ENCODE measurements at places on chromosomes 1 and 21.

DNA sequence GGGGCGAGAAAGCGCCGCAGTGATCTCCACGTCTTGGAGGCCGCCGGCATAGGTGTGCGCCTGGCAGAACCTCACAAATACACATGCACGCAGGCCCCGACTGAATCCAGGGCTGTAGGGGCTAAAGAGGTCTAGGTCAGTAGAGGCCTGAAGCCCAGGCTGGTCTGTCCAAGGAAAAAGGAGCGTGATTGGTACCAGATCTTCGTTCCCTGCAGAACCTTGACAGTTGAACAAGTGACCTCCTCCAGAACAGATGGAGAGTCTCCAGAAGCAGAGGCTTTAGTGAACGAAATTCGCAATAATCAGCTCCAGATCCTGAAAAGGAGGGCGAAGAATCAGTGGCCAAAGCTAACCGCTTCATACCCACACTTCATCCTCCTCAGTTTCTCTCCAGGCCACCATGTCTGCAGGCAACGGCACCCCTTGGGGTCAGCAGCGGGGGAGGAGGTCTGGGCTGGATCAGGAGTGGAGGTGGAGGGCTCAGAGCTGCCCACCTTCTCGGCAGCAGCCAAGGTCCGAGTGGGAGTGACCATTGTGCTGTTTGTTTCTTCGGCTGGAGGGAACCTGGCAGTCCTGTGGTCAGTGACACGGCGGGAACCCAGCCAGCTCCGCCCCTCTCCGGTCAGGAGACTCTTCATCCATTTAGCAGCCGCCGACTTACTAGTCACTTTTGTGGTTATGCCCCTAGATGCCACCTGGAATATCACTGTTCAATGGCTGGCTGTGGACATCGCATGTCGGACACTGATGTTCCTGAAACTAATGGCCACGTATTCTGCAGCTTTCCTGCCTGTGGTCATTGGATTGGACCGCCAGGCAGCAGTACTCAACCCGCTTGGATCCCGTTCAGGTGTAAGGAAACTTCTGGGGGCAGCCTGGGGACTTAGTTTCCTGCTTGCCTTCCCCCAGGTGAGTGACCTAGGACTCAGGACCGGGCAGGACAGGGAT lies 749 bp upstream of the PEX11B start:
- no peak for DNase-seq

DNA sequence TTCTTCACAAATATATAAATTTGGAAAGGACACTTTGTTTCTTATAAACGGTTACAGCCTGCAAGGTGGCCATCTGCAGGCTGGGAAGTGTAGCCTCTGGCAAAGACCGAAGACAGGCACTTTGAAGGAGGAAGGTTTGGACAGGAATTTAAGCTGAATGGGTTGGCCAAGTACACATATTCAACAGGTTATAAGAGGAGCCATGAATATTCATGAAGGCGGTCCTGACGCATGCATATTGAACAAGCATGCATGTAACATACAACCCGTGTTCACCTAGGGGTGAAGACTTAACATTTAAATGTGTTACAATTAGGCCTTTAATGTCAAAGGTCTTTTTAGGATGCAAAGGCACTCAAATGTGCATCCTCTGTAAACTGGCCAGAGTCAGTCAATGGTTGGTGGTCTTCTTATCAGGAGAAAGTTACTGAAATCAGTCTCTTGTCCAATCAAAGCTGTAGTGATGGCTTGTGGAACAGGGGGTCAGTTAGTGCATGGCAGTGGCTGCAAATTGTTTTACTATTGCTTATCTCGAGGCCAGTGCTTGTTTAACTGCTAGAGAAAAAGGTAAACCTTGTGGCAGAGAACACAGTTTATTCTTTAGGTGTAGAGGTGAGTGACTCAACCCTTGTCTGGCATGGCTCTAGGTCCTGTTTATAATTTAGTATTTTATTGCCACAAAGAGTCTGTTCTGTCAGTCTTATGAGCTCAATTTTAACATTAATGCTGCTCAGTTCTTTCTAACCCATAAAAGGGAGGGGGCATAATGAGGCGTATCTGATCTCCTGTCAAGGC lies 70.3 kb upstream of the F3 start:
- no peak for DNase-seq

DNA sequence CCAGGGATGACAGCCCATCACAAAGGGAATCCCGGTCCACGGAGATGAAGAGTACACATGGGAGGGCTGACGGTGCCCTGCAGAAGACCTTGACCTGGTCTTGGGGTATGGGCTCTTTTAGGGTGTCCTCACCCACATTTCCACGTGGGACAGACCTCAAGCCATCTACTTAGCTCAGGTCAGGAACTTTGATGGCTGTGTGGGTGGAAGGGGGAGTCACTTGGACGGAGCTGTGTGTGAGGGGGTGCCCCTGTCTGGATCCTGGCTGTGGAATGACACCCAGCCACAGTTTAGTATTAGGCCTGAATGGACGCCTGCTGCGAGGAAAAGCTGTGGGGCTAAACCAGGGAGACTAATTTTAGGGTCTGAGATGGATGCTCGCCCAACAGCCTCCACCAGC lies 10.9 kb upstream of the MIXL1 start:
- no peak for DNase-seq

DNA sequence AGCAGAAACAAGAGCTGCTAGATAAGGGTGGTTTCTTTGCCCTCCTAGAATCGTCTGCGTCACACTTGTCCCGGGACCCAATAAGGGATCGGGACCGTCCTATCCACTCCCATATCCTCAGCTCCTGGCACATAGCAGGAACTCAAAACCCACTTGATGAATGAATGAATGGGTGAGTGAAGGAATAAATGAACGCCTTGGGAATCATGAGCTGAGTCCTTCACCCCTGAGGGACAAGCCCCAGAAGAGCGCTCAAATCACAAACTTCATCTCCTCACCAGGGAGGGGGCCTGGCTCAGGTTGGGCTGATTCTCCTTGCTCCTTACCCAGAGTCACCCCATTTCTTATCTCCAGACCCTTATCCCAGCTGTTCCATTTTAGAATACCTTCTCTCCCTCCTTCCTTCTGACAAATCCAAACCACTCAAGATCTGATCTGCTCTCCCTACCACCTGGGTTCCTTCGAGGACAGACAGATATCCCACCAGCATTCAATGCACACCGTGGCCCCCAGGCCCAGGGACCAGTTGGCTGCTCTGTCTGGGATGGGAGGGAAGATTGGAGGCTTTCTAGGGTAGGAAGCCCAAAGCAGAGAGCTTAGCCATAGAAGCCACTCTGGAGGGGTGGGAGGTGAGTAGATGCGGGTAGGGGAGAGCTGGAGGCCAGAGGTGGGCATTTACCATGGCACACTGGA lies 643 bp upstream of the MOB3C start:
- DNase-seq, result no peak

DNA sequence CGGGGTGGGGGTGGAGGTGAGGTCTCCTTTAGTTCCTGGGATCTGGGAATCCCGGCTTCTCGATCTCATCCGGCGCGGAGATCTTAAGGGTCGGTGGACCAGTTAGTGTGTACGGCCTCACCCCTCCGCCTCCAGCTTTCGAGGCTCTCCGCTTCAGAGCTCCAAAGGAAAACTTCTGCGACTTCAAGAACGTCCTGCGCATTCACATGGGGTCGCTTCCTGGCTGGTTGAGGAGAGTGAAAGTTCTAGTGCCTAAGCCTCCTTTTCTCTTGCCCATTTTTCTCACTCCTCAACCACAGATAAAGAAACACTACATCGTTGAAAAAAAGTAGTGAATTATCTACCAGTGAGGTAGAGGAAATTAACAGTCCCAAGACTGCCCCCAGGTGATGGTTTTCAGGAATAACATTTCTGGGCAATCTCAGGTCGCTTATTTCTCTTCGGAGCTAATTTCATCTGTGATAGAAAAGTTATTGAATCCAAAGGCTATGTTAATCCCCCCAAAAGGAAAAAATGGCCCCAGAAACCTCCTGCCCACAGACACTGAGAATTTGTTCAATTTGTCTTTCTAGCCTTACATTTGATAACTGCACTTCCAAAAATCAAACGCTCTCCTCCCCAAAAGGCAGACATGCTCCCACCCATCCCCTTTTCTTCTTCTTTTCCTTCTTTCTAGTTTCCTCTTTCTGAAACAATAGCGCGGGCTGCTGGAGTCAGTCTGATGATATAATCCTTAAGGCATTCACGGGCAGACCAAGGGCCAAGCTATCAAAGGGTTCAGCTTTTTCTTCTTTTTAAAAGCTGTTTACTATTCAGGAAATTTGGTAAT lies 20.6 kb upstream of the TBX15 start:
- peak; percentile 82 for DNase-seq

DNA sequence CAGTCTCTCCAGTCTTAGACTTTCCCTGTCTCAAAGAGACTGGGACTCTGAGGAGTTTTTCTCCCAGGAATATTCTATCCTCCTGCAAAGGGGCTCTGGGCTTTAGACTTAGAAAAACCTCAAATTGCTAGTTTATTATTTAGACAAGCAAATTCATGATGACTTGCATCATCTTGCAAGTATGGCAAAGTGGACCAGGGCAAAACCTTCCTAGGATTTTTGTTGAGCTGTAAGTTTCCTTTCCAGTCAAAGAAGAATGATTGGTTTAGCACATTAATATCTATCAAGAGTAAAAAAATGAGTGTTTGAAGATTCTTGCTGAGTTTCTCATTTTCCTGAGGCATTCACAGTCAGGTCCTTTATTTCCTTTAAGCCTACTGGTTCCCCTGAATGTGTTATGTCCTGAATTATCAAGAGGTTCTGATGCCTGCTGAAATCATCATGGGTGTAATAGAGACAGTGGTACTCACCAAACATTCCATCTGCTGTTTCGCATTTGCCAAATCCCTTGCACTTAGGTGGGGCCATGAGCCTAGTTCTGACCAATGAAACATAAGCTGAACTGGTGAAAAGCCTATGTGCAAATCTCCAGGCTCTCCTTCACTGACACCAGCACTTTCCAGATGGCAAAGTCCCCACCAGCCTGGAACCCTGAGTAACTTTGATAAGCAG lies 25.2 kb upstream of the SPAG17 start:
- DNase-seq, result no peak

DNA sequence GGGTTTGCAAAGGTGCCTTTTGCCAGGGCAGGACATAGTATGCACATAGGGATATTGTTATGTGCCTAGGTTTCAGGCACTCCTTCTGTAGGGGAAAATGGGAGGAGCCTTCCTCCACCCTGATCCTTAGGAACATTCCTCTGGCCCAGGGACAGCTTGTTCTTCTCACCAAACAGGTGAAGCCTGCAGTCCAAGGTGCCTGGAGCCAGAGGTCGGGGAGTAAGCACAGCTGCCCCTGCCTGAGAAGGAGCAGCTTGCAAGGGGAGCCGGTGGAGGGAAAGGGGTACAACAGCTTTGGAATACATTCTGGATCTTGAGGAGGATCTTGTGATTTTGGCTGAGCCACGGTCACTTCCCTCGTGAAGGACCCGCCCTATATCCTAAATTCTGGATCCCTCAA lies 82.4 kb upstream of the CD1D start:
- no peak for DNase-seq

GRCh38 chr1:239635276-239635675 lies 248.9 kb downstream of the CHRM3 start:
- DNase-seq, result no peak

GRCh38 chr1:227937031-227937837 lies 10.5 kb downstream of the WNT9A start:
- no peak for DNase-seq

GRCh38 chr21:37450445-37450941 lies 83.9 kb downstream of the DYRK1A start:
- DNase-seq, result no peak

GRCh38 chr1:18001725-18002124 lies 105.9 kb upstream of the IGSF21 start:
- DNase-seq, result no peak

DNA sequence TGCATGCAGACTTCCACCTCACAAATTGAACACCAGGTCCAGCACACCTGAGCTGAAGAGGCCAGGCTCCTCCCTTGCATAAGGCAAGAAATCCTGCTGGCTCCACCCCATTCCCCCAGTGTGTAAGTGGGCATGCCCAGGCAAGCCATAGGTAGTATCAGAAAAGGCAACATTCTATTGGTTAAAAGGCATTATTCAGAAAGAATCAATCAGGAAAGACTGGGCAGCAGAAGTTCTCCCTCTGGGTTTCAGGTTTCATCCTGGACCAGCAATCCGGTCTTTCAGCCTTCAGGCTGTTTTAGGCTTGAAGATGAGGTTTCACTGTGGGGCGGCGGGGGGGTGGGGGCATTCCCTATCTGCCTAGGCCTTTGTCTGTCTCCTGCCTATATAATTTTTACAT lies 42.0 kb upstream of the LHX8 start:
- DNase-seq, result no peak

- no peak for DNase-seq
Observed at GRCh38 chr1:194369060-194369459, 1182.6 kb upstream of the B3GALT2 start.

DNA sequence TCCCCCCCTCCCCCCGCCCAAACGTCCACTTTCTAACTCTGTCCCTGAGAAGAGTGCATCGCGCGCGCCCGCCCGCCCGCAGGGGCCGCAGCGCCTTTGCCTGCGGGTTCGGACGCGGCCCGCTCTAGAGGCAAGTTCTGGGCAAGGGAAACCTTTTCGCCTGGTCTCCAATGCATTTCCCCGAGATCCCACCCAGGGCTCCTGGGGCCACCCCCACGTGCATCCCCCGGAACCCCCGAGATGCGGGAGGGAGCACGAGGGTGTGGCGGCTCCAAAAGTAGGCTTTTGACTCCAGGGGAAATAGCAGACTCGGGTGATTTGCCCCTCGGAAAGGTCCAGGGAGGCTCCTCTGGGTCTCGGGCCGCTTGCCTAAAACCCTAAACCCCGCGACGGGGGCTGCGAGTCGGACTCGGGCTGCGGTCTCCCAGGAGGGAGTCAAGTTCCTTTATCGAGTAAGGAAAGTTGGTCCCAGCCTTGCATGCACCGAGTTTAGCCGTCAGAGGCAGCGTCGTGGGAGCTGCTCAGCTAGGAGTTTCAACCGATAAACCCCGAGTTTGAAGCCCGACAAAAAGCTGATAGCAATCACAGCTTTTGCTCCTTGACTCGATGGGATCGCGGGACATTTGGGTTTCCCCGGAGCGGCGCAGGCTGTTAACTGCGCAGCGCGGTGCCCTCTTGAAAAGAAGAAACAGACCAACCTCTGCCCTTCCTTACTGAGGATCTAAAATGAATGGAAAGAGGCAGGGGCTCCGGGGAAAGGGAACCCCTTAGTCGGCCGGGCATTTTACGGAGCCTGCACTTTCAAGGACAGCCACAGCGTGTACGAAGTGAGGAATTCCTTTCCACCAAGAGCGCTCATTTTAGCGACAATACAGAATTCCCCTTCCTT lies 158.1 kb downstream of the RUNX1 start:
- DNase-seq, result peak; percentile 81

- DNase-seq, result no peak
Observed at GRCh38 chr1:206136241-206136640, 19.1 kb upstream of the AVPR1B start.

- DNase-seq, result no peak
Observed at GRCh38 chr1:82646336-82646735, 845.6 kb downstream of the ADGRL2 start.

- DNase-seq, result no peak
Observed at GRCh38 chr21:42285569-42286245, 29.5 kb downstream of the TFF3 start.

- no peak for DNase-seq
Observed at GRCh38 chr1:22750685-22751051, 40.0 kb downstream of the EPHB2 start.
